NCI-H2171 treated with DMSO at 0.1 percent for 48 hours (cell line): ENCODE measurements at places on chromosomes 3 and 15.

GRCh38 chr3:177468331-177468730 is 271.0 kb upstream of the TBL1XR1 start:
- DNase-seq = no peak

- no peak for DNase-seq
Observed at GRCh38 chr15:25066708-25067107, 111.9 kb downstream of the SNRPN start.

GRCh38 chr3:15535732-15536131 is 14.2 kb upstream of the COLQ start:
- no peak for DNase-seq

- DNase-seq = no peak
Observed at GRCh38 chr3:9170851-9171160, 78.6 kb downstream of the SRGAP3 start.

GRCh38 chr3:98778852-98779413 is 15.8 kb downstream of the ST3GAL6 start:
- no peak for DNase-seq

- no peak for DNase-seq
Observed at GRCh38 chr3:31105438-31106077, 211.1 kb upstream of the GADL1 start.

DNA sequence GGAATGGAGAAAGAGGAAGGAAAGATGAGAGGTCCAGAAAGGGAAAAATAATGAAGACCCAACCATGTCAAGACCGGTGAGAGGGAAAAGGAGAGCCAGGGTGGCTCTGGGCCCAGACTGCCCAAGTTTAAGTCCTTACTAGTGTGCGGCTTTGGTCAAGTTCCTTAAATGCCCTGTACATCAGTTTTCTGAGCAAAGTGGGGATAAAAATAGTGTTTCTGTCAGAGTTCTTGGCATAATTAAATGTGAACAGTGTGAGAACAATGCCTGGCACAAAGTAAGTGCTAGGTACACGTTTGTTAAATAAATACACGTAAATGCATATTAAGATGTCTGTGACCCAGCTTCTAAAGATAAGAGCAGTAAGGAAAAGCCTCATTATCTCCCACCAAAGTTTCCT is 23.8 kb downstream of the WWTR1 start:
- no peak for DNase-seq

- peak; percentile 35 for DNase-seq
Observed at GRCh38 chr15:90873998-90874605, 5.7 kb downstream of the FURIN start.

DNA sequence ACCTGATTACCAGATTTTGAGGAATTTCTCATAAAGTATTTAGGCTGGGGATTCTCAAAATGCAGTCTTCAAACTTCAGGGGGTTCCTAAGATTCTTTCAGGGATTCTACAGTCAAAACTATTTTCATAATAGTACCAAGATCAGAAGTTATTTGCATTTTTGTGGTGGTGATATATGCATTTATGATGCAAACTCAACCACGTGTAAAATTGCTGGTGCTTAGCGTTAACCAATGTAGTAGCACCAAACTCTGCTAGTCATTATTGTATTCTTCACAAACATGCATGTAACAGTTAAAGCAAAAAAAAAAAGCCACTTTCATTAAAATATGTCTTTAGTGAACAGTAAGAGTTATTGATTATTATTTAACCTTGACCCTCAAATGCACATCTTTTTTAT is 274.9 kb upstream of the DNAJC19 start:
- DNase-seq = no peak

DNA sequence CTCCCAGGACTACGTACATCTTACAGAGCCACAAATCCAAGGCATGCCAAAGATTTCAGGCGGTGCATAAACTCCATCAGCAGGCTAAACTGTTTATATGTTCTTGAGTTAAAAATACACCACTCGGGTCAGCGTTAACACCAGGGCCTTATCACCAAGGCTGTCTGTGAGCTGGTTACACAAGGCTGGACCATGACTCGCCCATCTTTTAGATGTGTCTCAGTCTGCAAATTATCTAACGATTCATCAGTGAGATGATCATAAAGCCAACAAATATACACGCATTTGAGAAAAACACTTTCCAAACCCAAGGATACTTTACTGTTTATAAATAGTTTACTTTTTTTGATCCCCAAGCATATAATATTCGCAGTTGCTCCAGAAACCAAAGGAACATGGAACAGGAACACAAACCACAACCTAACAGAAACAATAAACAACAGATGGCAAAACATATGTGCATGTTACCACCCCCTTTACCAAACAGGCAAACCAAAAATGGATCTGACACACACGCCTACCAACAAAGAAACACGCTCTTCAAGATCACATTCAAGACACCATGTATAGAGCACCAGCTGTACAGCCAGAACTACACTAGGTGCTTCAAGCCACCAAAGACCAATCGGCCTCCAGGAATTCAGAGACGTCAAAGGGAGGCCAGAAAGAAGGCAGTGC is 15.4 kb downstream of the LRIG1 start:
- DNase-seq = peak; percentile 96

GRCh38 chr15:69478259-69478781 is 25.7 kb downstream of the RPLP1 start:
- peak; percentile 87 for DNase-seq

DNA sequence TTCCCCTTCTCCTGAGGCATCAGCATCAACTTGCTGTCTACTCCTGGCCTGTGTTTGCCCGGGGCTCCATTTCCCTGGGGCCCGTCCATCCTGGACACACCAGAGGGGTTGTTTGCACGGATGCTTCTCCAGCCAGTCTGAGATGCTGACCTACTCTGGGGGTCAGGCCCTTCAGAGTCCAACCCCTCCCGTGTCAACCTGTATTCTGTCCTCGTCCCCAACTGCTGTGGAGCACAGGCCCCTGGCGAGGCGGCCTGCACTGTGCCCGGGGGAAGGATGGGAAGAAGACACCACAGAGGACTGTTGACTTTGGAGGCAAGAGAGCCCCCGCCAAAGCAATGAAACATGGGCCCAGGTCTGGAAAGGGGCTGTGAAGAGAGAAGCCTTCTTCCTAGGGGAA is 25.8 kb downstream of the ALS2CL start:
- DNase-seq = no peak

DNA sequence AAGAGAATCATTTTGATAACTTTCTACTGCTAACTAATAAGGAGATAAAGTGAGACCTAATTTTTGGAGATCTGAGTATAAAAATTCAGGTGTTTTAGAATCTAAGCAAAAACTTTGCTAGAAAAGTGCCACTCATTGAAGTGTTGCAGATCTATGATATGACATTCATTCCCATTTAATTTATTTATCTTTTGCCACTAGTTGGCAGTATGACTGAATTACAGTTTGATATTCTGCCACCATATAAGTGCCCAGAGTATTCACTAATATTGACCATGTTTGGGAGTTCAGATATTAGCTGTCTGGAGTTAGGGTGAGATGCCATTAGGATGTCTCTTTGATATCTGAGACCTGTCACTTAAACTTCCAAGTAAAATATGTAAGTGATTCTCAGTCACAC is 251.3 kb upstream of the GBE1 start:
- DNase-seq = no peak

GRCh38 chr3:55534876-55535275 is 47.8 kb upstream of the WNT5A start:
- no peak for DNase-seq

- no peak for DNase-seq
Observed at GRCh38 chr3:111858642-111859041, 423 bp upstream of the PHLDB2 start.

DNA sequence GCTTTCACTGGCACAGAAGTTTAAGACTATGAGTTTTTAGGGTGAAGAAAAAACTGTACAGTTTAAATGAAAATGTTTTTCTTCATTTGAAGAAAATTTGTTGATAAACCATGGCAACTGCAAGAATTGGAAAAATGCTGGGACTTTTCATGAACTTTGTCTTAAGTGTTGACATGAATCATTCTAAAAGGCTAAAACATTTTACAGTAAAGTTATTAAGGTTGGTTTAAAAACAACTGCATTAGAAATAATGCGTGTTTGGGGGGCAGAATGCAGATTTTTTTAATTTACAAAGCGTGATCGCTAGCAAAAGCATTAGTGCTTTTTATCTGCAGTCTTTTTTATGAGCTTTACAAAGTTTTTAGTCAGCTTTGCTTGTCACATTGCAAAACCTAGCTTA is 601.9 kb upstream of the TGFBR2 start:
- DNase-seq = no peak

DNA sequence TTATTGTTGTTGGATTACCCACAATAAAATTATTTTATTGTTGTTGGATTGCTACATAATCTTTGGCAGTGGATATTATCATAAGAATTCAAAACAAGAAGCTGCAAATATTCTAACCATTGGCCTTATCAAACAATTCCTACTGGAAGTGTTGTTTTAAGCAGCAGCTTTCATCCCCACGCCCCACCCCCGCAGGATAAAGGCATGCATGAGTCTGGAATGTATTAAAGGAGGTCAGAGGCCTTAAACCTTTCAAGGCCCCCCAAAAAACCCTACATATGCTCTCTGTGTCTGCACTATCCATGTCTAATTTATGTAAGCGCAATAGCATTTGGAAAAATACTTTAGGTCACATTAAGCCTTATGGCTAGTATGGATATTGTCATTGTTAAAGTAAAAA is 23.1 kb downstream of the P3H2 start:
- no peak for DNase-seq

DNA sequence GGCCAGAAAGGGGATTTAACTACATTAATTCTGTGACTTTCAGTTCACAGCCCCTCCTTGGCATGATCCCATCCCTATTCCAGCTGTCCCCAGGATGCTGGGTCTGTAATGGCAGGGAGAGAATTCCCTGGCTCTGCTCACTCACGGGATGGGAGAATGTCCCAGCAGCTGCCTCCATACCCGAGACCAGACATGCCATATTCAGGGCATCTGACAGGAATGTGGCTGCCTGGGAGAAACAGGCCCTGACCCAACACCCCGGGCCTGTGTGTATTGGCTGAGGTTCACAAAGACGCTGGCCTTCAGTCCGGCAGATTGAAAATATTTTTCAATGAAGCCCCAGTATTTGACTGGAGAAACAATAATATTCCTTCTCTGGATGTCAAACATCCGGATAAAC is 83.6 kb upstream of the SMAD3 start:
- no peak for DNase-seq

- DNase-seq = no peak
Observed at GRCh38 chr3:76669322-76669721, 370.6 kb upstream of the ROBO2 start.

DNA sequence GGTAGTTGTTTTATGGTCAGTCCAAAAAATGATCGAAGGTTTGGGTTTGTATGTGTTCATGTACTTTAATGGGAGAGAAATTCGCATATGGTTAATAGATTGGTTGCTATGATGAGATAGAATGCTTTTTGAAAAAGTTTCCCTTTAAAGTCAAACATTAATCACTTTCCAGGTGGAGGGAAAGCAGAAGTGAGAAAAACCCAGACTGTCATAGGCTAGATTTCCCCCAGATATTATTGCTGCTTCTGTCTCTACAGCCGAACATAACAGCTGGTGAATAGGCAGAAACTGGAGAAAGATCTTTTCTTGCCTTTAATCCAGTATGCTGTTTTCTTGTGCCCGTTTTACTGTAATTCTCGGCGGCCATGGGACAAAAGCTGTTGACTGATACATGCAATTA is 287.6 kb downstream of the SOX2 start:
- no peak for DNase-seq

GRCh38 chr3:85255949-85256348 is 297.2 kb downstream of the CADM2 start:
- no peak for DNase-seq

GRCh38 chr3:136817448-136817847 is 1.5 kb upstream of the SLC35G2 start:
- DNase-seq = no peak

GRCh38 chr15:91182101-91182500 is 82.0 kb downstream of the SV2B start:
- no peak for DNase-seq

- DNase-seq = peak; percentile 41
Observed at GRCh38 chr3:49081429-49081828, 12.4 kb downstream of the QRICH1 start.

DNA sequence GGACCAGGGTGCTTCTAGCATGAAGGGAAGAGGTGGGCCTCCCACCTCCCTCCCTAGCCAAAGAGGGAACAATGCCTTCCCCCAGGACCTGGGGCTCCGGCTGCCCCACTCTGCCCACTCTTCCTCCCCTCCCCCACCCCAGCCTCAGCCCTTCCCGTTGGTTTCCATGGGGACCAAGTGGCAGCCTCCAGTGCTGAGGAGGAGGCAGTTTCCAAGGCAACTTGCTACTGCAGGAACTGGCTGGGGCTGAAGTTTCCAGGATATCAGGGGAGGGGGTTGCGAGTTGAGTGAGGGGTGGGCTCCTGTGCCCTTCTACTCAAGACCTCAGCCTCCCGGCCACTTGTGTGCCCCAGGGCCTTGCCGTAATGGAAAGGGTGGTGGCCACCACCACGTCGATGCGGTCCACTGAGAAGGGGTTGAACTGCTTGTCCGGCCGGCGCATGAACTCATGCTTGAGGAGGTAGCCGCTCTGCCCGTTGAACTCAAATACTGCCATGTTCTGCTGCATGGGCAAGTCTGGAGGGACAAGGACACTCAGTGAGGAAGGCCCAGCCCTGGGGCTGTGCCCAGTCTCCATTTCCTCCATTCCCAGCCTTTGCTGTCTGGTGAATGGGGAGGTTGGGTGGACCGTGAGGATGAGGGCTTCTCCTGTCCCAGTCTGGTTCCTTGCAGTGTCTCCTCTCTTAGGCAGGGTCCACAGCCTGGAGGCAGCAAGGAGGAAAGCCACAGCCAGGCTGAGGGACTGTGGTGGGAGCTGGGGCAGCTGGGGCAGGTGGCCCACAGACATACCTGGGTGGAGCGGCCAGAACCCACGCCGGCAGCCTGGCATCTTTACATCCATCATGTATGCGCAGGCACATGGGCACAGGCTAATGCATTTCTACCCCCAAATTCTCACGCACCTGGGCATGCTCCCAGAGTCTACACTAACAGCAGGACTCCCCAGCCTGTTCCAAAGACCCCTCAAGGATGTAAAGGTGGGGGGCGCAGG is 11.3 kb upstream of the ANKRD63 start:
- no peak for DNase-seq

- DNase-seq = no peak
Observed at GRCh38 chr15:80949756-80950155, 39.9 kb downstream of the MESD start.

DNA sequence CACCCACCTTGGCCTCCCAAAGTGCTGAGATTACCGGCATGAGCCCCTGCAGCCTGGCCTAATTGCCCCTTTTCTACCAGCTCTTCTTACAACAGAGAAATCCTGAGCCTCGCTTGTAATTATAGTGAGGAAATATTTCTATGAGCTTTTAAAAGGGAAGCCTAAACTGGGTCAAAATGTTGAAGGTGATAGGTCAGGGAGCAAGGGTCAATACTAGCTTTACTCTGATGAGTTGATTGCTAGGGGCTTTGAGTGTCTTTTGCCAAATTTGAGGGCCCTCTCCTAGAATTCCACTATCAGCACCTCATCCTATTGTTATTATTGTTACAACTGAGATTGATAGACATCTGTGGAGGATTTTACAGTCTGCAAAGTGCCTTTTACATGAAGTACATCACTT is 62.4 kb upstream of the PIAS1 start:
- DNase-seq = no peak

DNA sequence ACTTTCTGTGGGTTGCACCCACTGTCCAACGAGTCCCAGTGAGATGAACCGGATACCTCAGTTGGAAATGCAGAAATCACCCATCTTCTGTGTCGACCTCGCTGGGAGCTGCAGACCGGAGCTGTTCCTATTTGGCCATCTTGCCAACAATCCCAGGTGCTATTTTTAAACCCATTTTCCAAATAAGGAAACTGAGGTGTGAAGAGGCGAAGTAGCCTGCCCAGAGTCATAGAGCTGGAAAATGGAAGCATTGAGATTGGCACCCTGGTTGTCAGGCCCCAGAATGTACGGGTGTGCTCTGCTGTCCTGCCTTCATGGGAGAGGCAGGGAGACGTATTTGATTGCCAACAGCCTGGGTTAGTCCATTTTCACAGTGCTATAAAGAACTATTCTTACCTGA is 39.6 kb downstream of the TMEM266 start:
- no peak for DNase-seq
